ENCODE measurements at places on chromosomes 7 and 10.

- DNase-seq: no peak
These were observed 73.1 kb upstream of the EBF3 start for GRCh38 chr10:130037169-130037661.

- no peak for DNase-seq
These were observed 62.0 kb downstream of the CUBN start for GRCh38 chr10:17067376-17068264.

- no peak for DNase-seq
These were observed 1.3 kb upstream of the PPIF start for GRCh38 chr10:79346012-79346340.

DNA sequence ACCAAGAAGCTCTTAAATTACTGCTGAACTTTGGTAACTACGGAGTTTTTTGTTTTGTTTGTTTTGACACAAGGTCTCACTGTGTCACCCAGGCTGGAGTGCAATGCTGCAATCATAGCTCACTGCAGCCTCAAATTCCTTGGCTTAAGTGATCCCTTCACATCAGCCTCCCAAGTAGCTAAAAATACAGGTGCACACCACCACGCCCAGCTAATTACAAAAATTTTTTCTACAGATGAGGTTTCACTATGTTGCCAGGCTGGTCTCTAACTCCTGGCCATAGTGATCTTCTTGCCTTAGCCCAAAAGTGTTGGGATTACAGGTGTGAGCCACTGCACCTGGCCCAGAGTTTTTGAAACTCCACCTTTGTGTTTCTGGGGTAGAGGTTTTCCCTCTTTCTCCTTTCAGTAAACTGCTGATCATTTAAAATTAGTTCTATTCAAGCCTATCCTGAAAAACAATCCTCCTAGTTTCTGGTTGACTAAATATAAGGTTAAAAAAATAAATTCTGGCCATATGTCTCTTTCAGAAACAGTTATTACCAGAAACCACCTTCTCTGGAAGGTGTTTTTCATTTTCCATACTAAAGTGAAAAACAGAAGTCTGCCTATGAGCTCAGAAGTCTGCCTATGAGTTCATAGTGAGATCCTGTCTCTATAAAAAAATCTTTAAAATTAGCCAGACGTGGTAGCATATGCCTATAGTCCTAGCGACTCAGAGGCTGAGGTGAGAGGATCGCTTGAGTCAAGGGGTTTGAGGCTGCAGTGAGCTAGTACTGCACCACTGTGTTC lies 63.9 kb downstream of the VOPP1 start:
- DNase-seq: no peak

DNA sequence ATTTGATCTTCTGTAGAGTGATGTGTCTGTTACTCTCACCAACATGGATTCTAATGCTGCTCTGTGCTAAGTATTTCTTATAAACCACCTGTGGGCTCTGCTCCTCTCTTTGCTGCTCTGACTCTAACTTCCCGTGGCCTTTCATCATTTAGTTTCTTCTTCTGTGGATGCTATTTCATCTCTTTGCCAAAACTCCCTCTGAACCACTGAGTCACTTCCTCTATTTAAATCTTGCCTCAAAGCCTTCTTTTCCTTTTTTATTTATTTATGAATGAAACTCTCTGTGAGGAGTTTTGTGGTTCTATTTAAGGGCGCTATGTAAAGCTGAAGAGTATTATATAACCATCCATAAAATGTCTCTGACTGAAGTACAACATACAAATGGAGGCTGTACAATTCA lies 538.5 kb downstream of the SUGCT start:
- DNase-seq: peak; percentile 65

- DNase-seq: no peak
These were observed 165.9 kb downstream of the CUX1 start for GRCh38 chr7:101983147-101983811.

All from foreskin fibroblast (primary cell).